ENCODE measurements at places on chromosomes 5 and 9.

DNA sequence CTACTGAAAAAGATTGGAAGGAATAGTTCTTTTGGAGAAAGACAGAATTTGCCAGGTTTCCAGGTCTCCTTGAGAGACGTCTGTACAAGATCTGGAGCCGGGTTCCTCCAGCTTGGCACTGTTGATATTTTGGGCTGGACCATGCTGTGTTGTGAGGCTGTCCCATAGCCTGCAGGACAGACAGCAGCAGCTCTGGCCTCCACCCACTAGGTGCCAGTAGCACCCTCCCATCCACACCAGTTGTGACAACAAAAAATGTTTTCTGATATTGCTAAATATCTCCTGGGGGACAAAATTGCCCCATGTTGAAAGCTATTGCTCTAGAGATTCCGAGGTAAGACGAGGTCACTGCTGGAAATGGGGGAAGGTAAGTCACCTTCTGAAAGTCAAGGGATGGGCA, 287.7 kb upstream of the DAP start:
- DNase-seq = no peak

DNA sequence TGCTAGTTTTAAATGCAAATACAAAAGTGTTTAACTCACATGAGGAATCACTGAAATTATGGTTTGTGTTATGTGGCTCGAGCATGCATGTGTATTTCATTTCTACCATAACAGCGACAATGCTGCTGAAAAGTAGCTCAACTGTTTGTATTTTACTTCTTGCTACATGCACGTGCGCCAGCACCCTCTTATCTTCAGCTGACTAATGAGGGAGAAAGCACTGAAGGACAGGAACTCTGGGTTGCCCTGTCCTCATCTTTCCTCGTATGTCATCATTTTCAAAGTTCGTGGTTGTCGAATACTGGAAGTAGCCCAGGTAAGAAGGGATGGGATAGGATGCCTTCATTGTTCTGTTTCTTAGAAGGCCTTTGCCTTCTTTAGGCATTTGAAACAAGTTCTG, 120.3 kb downstream of the SYK start:
- no peak for DNase-seq

DNA sequence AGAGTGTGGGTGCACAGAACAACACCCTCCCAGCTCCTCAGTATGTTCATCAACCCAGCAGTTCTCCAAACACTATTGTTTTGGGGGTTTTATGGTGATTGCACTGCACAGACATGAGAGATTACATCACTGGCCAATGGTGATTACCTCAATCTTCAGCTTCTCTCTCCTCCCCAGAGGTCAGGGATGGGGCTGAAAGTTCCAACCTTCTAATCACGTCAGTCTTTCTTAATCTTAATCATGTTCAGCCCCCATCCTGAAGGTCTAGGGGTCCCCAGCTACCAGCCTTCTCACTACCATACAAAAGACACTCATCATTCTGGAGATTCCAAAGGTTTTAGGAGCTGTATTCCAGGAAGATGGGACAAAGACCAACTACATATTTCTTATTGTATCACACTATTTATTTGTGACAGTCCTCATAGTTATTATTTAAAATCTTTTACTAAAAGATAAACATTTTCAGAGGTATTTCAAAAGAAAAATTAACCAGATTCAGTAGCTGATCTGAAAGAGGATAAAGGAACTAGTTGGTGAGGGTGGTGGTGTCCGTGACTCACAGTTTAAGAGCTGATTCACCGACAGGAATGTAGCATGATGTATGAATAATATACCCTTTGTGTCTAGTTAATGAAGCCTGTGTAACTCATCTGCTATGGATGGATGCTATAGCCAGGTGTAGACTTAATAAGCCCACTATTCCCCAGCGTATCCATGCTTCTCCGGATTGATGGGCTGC, 35.6 kb downstream of the RASEF start:
- DNase-seq = no peak

DNA sequence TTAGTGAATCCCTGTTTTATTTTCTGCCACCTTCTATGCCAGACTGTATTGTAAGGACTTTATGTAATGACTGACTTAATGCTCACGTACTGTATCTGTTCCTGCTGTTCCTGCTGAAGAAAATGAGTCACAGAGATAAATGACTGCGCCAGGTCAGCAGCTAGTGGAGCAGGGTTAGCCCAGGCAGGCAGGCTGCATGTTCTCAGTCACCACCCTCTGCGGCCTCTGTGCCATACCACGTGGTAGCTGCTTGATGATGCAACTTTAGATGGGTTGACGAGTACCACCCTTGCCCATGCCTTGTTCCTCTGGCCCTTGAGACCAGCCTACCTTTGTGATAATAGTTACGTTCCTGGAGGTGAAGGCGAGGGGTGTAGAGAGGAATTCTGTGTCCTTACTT, 161.9 kb downstream of the TRIO start:
- DNase-seq = no peak

- no peak for DNase-seq
These were observed 205.8 kb downstream of the TMEM38B start for GRCh38 chr9:105900123-105900522.
